ENCODE measurements at places on chromosomes 1 and 21.

DNA sequence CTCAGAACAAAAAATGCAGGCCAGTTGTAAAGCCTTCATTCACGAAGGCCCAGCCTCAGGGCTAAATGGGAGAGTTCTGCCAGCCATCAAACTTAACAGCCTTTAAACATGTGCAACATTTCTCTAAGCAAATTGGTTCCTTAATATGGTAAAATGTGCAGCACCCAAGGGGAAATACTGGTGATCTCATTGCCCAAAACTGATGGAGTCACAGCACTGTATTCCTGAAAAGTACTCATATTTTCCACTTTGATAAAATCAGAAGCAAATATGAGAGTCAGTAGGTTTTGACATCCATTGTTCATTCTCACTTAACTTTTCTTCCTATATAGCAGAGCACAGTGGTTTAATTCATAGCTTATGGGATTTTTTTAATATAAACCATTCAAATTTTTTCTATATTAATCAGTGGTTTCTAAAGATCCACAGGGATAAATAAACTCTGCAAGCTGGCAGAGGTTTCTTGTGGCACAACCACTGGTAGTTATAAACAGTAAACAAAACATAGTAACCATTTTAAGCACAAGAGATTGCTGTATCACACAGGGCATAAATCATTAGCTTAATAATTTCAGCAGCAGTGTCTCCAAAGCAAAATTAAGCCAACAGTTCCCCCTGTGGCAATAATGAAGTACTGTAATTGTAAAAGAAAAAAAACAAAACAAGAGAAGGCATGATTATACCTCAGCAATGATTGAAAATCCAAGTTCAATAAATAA is 106.9 kb upstream of the LYPLAL1 start:
- no peak for DNase-seq

GRCh38 chr1:213418268-213419071 is 367.4 kb downstream of the RPS6KC1 start:
- no peak for DNase-seq

DNA sequence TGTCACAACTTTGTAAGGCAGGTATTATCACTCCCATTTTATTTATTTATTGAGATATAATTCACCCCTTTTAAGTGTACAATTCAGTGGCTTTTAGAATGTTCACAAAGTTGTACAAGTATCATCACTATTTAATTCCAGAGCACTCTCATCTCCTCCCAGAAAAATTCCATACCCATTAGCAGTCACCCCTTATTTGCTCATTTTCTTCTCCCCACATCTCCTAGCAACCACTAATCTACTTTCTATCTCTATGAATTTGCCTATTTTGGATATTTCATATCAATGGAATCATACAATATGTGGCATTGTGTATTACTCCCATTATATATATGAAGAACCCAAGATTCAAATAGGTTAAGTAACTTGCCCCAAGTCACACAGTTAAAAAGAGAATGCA is 7.0 kb downstream of the DSTYK start:
- DNase-seq = no peak

GRCh38 chr1:151144474-151145303 is 1.7 kb downstream of the SEMA6C start:
- DNase-seq = no peak

- no peak for DNase-seq
These were observed 8.9 kb downstream of the PLD5 start for GRCh38 chr1:242515555-242515954.

DNA sequence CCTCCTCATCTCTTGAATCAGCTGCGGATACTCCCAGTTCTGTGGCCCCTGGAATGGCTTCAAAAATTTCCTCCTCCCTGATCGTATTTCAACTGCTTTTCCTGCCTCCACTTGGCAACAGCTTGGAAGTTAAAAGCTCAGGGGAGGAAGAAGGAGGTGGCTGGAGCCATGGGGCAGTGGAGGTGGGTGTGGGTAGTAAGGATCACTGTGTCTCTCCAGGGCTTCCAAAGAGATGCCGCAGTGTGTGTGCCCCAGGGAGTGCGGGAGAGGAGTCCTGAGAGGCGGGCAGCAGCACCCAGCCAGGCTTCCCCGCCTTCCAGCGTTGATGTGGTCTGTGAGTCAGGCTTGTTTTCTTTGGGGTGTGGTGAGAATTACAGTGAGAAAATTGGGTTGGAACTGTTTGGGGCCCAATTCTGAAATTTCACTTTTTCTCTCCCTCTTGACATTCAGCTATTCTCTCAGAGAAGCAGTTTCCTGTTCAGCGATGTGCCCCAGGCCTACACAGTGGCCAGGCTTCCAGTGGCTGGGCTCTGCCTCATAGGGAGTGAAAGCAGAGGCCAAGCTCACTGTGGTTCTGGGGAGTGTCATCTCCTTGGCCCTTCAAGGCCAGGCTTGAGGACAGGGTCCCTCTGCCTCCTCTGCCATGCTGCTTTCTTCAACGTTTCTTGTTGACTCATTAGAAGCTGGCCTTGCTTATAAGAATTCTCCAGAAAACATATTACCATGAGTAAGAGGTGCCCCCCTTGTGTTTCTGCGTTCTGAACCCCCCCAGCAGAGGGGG is 69.0 kb downstream of the PGM1 start:
- DNase-seq = no peak

DNA sequence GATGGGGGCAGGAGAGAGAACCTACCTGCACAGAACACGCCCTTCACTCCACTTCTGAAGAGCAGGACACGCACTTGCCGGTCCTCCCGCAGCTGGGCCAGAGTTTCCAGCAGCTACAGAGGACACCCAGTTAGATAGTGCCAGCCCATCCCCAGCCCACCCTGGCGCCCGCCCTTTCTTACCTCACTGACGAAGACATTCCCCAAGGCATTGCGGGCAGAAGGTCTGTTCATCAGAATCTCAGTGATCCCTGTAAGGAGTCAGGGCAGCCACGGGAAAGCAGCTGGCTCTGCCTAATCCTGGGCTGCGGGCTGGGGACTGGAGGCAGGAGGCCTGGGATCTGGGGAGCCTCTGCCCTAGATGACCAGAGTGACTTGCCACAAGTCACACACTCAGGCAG is 10.0 kb downstream of the ECHDC2 start:
- DNase-seq = no peak

GRCh38 chr1:225539575-225539974 is 111.7 kb upstream of the LBR start:
- no peak for DNase-seq

DNA sequence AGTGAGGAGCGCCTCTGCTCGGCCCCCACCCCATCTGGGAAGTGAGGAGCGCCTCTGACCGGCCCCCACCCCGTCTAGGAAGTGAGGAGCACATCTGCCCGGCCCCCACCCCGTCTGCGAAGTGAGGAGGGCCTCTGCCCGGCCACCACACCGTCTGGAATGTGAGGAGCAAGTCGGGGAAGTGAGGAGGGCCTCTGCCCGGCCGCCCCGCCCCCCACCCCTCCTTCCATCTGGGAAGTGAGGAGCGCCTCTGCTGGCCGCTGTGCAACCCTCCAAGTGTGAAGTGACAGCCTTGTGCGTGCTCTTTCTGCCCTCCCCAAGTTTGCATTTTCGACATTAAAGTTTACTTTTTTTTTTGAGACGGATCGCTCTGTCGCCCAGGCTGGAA is 5.1 kb upstream of the ZZZ3 start:
- no peak for DNase-seq

- no peak for DNase-seq
These were observed 32.2 kb downstream of the SNX27 start for GRCh38 chr1:151644001-151644400.

- DNase-seq = no peak
These were observed 39.5 kb upstream of the RCC1 start for GRCh38 chr1:28466226-28466778.

GRCh38 chr21:45295576-45296365 is 8.1 kb upstream of the POFUT2 start:
- no peak for DNase-seq

DNA sequence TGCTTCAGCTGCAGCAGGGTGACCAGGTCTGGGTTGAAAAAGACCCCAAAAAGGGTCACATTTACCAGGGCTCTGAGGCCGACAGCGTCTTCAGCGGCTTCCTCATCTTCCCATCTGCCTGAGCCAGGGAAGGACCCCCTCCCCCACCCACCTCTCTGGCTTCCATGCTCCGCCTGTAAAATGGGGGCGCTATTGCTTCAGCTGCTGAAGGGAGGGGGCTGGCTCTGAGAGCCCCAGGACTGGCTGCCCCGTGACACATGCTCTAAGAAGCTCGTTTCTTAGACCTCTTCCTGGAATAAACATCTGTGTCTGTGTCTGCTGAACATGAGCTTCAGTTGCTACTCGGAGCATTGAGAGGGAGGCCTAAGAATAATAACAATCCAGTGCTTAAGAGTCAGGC is 2.9 kb downstream of the C1QA start:
- DNase-seq = no peak

DNA sequence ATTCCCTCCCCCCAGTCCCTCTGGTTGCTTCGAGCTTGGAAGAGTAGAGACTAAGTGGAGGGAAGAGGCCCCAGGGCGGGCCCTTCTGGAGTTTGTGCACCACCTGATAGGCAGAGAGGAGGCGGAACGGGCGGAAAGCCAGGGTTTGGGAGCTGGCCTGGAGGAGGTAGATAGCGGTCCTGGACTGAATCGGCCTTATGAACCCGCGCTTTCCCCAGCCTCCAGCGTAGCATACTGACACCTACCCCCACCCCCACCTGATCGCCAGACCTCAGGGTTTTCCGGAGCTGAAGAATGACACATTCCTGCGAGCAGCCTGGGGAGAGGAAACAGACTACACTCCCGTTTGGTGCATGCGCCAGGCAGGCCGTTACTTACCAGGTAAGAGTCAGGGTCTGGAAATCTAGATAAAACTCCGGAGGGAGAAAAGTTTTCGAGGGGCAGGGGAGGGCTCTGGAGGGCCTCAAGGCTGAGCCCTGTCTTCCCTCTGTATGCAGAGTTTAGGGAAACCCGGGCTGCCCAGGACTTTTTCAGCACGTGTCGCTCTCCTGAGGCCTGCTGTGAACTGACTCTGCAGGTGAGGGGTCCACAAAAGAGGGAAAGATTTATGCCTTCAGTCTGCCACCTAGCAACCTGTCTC is 705 bp downstream of the UROD start:
- DNase-seq = no peak

- no peak for DNase-seq
These were observed 1415.1 kb downstream of the KCNT2 start for GRCh38 chr1:195193134-195193533.

DNA sequence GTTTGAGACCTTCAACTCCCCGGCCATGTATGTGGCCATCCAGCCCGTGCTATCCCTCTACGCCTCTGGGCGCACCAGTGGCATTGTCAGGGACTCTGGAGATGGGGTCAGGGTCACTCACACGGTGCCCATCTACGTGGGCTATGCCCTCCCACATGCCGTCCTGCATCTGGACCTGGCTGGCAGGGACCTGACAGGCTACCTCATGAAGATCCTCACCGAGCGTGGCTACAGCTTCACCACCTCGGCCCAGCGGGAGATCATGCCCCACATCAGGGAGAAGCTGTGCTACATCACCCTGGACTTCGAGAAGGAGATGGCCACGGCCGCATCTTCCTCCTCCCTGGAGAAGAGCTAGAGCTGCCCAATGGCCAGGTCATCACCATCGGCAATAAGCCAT is 36.5 kb upstream of the ZP4 start:
- no peak for DNase-seq

DNA sequence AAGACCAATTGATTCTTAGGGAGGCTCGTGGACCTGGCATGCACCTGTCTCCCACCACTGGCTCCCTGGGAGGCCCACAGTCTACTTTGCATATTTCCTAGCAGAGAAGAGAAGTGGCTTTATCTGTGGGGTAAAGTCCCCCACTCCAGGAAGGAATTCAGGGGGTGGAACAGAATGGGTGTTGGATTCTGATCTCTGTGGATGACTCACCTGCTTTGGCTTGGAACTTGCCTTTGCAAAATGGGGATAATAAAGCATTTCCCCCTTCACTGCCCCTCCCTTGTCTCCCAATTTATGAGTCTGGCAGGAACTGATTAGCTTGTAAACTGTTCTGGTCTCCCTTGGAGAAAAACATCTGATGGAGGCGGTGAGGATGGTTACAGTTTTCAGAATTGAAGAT is 21.2 kb upstream of the OTUD3 start:
- DNase-seq = no peak

GRCh38 chr1:67605209-67605780 is 79.7 kb upstream of the GADD45A start:
- no peak for DNase-seq

DNA sequence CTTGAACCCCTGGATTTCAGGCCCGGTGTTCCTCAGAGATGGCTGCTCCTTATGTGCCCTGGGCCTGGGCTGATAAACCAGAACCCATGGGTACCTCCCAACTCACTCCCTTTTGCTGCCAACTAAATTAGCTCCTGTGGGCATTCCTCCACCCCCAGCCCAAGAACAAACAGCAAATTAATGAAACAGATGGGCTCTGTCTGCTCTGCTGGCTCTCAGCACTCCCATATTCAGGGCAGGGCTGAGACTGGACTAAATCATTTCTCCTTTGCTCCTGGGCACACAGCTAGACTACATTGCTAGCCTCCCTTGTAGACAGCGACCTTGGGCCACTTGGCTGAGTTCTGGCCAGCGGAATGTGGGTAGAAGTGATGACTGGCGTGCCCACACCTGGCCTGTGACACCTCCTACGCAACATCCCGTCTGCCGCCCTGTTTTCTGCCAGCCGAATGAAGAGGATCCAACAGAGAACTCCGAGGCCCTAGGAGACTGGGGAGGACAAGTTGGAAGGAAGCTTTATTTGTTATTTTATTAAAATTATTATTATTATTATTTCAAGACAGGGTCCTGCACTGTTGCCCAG is 101.9 kb upstream of the DISP3 start:
- no peak for DNase-seq

DNA sequence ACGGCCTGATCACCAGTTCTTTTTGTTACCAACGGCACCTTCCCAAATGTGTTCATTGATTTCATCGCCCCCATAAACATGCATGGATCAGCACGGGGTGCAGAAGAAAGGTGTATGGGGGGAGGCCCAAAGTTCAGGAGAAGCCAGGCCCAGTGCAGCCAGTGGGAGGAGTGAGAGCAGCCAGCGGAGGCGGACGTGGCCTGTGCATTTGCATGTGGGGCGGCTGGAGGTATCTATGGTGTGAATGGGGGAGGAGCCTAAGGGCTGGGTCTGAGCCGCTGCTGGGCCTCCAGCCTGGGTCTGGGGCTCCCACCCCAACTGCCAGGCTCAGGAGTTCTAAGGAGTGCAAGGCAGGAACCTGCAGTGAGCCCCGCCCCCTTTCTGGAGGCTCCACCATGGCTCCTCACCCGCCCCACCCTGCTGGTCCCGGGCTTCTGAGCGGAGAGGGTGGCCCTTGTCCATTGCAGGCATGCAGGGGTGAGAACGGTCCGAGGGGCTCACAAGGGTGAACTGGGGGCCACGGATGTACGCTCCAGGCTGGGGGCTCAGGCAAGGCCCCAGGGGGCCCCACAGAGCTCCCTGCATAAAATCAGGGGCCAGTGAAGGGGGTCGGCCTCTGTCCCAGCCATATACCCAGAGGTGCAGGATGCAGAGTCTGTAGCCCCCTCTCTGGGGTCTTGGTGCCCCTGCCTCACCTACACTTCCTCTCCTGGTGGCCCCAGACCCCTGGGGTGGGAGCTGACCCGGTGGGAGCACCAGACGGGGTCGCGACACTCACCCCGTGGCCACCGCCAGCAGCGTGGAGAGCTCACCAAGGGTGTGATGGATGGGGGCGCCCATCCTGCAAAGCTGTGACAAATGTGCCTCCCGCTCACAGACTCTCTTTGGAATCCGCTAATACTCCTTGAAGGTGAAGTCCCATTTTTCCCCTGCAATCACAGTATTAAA is 31.3 kb upstream of the TTC34 start:
- no peak for DNase-seq

- DNase-seq = no peak
These were observed 17.1 kb downstream of the ZNF362 start for GRCh38 chr1:33273406-33273805.

Measured in activated gamma-delta T cell treated with Interleukin-2 at 50 U/mL for 16 hours (primary cell).